ENCODE measurements at places on chromosomes 3 and 15.

DNA sequence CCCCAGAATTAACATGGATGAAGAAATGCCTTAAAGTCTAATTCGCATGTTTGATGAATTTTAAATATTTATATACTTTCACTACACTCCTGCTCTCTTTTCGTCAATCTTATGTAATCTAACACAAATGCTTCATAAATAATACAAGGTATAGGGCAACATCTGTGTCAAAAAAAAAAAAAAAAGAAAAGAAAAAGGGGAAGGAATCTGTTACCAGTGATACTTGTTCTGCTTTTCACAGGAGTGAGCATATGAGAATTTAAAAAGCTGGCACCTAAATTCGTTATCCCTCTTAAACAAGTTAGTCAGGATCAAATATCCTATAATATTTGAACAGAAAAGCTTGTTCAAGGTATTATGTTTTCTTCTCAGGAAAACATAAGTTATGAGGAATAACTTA lies 243.8 kb downstream of the KCNH8 start:
- DNase-seq, result no peak

GRCh38 chr3:140251678-140252077 lies 316.7 kb downstream of the CLSTN2 start:
- no peak for DNase-seq

DNA sequence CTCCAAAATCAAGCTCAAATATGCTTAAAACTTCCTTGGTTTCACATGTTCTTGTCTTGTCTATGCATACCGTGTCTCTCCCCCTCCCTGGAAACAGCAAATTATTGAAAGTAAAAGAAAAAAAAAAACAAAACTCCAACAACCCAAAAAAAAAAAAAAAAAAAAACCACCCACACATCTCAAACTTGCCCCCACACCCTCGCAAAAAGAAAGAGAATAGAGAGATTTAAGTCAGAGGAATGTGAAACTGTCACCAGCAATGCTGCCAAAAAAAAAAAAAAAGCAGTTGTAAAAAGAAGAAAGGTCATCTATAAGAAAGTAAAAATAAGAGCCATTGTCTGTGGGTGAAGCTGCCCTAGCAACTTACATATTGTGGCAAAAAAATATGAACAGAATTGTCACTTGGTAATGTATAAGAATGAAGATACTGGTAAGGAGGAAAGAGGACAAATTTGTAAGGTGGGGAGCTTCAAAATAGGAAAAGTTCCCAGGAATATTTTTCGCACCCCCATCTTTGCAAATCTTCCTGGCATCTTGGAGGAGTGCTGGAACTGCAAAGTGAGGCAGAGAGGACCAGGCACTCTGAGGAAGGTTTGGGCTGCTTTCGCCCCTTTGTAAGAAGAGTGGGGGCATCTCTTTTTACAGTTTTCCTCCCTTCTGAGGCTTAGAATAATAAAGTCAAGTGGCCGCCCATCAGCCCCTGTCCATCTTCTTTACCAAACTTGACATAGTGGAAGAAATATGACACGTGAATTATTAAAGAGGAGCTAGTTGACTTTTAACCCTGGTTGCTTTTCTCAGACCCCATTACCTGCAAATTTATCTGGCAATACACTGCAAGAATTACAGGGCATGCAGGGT lies 81.8 kb downstream of the NR2F2 start:
- no peak for DNase-seq

DNA sequence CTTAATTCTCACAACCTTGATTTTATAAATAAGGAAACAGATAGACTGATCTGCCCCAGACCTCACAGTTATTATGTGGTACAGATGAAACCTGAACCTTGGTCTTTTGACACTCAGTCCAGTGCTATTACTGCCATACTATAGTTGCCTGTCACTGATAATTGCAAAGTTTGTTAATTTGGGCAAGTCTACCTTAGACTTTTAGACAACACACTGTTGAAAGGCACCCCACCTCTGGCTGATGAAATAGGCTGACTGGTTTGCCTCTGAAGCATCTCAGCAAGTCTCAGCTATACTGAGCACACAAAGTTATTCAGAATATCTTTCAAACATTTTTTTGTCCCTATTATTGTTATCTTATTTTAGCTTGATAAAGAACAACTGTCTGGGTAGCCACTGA lies 53.1 kb upstream of the MAP4 start:
- DNase-seq, result no peak

DNA sequence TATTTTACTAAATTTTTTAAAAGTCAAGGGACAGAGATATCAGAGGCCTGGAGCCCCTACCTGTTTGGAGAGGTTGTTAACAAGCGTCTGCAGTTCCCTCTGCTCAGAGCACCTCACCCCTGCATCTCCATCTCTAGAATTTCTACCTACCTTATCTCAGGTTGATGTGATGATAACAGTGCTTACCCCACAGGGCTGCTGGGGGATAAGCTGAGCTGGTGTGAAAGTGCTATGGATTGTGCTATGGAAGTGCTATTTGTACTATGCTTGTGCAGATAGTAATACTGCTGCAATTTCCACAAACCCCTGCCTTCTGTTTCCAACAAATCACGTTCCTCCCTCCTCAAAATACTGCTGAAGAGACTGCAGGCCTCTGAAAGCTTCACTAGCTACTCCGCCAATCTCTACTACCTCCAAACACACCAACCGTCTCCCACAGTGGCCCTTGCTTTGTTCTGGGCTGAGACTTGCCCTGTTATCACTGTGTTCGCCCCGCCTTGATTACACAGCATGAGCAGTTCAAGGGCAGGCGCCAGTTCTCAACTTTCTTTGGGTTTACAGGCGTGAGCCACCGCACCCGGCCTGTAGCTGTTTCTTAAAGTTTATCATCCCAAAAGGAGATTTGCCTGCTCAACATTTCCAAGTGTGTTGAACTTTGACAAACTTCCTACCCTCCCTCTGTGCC lies 28.4 kb upstream of the PARL start:
- DNase-seq, result no peak

DNA sequence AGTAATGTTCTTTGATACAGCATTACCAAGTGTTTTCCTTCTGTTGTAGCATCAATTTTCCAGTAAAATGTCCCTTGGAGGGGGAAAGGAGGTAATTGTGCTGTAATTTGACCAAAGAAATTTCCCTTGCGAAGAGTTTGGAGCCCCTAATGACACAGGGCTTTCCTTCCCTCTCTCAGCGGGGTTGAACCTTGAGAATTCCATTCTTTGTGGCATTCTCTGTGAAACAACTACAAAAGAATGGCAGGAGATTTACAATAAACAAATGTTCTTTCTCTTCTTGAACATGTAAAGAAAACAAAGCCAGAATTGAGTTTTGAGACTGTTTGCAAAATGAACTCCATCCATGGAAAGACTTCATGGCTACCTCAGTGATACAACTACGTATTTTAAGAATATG lies 53.4 kb downstream of the SIDT1 start:
- no peak for DNase-seq

DNA sequence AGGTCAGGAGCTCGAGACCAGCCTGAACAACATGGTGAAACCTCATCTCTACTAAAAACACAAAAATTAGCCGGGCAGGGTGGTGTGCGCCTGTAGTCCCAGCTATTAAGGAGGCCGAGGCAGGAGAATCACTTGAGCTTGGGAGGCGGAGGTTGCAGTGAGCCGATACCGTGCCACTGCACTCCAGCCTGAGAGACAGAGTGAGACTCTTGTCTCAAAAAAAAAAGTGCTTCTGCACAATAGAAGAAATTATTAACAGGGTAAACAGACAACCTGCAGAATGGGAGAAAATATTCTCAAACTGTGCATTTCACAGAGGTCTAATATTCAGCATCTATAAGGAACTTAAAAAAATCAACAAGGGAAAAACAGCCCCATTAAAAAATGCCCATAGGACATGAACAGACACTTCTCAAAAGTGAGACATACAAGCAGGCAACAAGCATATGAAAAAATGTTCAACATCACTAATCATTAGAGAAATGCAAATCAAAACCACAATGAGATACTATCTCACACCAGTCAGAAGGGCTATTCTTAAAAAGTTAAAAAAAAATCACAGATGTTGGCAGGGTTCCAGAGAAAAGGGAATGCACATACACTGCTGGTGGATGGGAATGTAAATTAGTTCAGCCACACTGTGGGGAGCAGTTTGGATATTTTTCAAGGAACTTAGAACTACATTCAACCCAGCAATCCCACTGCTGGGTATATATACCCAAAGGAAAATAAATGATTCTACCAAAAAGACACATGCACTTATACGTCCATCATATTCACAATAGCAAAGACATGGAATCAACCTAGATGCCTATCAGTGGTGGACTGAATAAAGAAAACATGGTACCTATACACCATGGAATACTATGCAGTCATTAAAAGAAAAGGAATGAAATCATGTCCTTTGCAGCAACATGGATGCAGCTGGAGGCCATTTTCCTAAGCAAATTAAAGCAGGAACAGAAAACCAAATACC lies 75.5 kb downstream of the MSL2 start:
- no peak for DNase-seq

DNA sequence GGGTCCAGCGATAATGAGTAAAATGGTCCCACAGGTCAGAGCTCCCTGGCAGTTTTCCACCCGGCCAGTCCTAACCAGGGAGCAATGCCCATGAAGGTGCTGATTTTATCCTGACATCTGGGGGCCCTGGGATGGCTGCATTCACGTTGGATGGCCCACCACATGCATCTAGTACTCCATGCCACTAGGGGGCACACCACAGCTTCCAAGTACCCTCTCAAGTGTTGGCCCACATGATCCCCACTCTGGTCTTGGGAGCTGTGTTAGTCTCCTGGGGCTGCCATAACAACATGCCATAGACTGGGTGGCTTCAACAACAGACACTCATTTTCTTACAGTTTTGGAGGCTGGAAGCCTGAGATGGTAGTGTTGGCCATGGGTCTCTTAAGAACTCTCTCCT lies 225.5 kb downstream of the SLCO3A1 start:
- DNase-seq, result no peak

DNA sequence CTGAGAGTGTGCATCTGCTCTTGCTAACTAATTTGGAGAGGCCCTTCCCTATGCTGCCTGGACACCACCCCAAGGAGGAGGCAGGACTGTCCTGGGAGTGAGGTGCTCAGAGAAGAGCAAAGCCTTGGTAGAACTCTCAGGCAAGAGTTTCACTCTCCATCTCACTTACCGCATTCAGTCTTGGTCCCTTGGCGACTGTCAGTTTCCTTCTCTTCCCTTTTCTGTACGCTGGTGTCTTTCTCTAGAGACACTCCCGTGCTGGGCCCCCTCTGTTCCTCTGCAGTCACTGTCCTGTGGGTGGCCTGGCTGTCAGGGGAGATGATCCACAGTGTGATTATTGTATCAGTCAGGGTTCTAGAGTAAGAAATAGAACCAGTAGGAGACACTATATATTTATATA lies 44.0 kb downstream of the IDH2 start:
- no peak for DNase-seq

DNA sequence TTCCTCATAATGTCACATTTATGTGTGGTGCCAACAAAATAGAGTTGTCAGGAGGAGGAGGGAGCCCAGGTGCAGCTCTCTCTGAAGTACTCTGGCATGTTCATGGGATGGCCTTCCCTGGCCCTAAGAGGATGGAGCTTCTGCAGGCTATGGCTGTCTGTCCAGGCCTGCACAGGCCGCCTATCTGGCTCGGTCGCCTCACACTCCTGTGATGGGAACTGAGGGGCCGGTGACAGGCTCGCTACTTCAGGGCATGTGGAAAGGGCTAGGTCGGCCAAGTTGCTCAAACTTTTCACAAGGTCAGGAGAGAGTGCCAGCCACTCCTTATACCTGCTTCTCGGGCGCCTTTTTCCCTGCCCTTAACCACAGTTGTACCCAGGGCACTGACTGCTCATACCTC lies 51.1 kb downstream of the SOX14 start:
- no peak for DNase-seq

DNA sequence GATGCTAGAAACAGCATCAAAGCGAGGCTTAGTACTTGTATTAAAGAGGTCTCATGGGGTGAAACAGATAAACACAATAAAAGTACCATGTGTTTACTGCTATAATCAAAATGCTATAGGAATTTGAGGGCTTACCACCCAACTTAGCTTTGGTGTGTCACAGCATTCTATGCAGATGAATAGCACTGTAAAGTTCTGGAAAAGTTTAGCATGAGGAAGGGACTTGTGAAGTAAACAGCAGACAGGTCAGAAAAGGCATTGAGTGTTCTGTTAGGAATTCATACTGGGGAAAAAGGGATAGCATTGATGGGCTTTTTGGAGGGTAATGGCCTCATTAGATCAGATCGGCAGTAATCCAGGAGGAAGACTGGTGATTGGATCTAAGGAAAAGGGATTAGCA lies 505.3 kb downstream of the NLGN1 start:
- DNase-seq, result no peak

- DNase-seq, result no peak
These were observed 512.6 kb upstream of the PPP2R3A start for GRCh38 chr3:135452881-135453280.

DNA sequence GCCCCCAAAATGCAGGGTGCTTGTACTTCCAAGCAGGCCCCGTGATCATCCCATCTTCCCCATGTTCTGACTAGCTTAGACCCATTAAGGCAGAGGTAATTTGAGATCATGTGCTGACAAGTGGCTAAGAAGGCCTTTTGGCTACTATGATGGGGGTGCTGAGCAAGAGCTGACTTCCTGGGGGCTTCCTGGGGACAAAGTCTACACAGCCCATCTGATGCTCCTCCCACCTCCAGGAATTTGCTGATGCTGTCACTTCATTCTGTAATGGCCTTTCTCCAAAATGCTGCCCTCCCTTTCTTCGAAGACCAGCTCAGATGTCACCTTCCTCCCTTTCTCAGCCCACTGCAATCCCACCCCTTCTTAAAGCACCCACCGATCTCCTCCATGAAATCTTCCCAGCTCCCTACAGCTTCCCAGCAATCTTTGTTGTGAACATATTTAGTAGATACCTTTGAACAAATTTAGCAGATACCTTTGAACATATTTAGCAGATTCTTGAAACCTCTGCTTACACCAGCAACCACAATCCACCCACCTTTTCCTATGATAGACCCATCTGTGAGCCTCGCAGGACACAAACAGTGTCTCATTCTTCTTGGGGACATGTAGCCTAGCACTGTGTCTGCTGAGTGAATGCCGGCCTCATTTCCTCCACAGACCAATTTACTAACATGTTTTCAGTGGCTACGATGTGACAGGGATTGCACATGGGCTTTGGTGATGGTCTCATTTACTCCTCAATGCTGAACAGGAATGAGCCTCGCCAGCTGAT lies 223.3 kb downstream of the EPHB1 start:
- DNase-seq, result no peak

GRCh38 chr15:51443282-51443914 lies 101.9 kb downstream of the GLDN start:
- DNase-seq, result no peak

DNA sequence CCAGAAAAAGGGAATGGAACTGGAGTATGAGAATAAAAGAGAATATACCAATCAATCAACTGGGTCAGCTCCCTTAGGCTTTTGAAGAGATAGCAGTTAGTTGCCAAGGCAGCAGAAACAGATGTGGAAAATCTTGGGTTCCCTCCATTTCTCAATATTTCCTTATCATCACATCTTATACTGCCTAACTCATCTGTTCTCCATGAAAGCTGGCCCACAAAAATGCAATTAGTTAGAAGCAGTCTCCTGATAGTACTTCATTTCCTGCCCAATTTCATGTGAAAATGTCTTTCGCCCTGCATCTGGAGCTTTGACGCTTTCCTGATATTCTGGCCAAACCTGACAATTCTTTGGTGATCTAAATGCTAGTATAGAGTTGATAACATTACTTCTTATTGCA lies 30.1 kb upstream of the SPTSSB start:
- no peak for DNase-seq

Measured in activated naive CD4-positive, alpha-beta T cell treated with Interleukin-2 at 50 U/mL for 16 hours (primary cell).